ENCODE measurements at places on chromosomes 12 and 14.

- DNase-seq: no peak
Observed at GRCh38 chr12:45215419-45216229, at the start of gene ANO6. TSS of gene ANO6 (plus strand) at chr12:45216095. CDS start at chr12:45216322, 227 bp downstream.

DNA sequence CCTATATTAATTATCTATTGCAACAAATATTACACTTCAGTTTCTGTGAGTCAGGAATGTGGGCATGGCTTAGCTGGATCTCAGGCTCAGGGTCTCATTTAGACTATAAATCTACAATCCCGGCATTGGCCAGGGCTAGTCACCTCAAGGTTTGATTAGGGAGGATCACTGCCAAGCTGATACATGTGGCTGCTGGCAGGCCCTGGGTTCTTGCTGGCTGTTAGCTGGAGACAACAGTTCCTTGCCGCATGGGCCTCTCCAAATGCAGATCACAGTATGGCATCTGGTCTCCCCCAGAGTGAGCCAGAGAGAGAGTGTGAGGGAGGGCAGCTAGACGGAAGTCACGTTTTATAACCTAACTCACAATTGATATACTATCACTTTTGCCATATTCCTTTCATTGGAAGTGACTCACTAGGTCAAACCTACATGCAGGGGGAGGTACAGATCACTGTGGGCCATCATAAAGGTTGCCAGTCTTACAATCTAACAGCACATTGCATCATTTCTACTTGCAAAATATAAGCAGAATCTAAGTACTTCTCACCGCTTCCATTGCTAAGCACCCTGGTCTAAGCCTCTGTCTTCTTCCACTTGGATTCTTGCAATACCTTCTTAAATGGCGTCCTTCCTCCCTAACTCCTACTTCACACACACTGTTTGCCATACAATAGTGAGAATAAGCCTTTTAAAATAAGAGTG, 174.0 kb upstream of the ARHGAP5 start:
- no peak for DNase-seq

DNA sequence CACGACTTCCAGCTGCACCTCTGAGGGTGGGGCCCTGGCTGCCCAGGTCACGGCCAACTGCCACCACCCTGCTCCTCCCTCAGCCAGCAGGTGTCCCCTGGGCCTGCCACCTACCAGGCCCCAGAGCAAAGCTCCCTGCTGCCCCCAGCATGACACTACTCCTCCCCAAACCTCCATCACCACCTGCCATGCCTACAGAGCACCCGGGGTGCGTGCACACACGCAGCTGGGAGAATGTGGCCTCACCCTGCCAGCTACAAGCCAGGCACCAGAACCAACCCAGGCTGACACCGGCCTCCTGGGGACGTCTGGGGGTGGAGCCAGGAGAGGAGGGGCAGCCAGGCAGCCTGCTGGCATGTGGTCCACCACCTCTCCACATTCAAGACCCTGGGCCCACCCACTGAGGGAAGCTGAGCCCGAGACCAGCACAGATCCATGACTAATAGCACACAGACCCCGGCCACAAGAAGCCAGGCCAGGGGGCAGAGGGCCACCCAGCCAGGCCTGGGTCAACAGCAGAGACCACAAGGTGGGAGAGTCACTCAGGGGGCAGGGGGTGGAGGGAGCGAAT, 3.4 kb downstream of the JAG2 start:
- DNase-seq: no peak

DNA sequence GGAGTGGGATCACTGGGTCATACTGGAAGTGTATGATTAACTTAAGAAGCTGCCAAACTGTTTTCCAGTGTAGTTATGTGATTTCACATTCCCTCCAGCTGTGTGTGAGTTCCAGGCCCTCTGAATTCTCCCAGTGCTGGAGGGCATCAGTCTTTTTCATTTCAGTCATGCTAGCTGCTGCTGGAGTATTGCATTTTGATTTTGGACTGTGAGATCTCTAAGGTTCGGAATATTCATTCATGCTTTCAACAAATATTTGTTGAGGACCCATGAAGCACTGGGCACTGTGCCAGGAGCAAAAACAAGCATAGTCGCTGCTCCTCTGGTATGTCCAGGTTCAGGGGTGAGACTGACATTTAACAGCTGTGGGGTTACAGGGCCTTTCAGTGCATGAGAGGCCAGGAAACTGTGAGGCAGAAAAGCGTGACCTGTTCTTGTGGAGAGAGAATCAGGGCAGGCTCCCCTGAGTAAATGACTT, 133.2 kb downstream of the SCARB1 start:
- DNase-seq: no peak

GRCh38 chr12:120194226-120194533, 335 bp downstream of the GCN1 start:
- DNase-seq: no peak

DNA sequence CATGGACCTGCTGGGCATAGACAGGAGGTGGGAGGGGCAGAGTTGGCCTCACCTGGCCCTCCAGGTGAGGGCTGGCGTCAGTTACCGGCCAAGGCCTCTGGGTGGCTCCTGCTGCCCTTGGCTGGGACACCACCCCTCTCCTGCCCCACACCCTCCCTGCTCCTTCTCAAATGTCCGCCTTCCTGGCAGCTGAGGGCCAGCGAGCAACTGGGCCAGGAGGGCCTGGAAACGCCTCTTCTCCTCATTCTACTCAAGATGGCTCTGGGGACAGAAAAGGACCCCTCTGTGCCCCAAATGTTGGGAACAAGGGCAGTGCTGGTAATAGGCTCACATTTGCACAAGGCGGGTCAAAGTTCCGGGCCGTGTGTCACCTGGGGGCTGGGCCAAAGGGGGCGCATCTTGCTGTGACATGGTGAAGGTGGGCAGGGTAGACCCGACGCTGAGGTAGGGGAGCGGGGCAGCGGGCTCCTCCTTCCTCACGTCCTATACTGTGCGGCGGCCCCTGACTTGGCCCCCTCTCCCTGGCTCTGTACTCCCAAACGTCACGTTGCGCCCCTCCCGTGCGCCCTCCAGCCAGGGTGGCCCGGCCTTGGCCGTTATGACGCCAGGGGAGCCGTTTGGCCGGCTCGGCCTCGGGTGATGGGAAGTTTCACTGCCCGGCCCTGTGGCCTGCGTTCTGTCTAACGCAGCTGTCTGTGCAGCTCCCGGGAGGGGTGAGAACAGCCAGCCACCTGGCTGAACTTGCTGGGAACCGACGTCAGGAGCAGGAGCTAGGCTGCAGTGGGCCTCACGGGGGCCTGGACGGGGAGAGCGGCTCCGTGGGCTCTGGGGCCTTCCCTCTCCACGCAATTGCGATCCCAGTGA, 18.0 kb upstream of the DLK1 start:
- DNase-seq: peak; percentile 63

DNA sequence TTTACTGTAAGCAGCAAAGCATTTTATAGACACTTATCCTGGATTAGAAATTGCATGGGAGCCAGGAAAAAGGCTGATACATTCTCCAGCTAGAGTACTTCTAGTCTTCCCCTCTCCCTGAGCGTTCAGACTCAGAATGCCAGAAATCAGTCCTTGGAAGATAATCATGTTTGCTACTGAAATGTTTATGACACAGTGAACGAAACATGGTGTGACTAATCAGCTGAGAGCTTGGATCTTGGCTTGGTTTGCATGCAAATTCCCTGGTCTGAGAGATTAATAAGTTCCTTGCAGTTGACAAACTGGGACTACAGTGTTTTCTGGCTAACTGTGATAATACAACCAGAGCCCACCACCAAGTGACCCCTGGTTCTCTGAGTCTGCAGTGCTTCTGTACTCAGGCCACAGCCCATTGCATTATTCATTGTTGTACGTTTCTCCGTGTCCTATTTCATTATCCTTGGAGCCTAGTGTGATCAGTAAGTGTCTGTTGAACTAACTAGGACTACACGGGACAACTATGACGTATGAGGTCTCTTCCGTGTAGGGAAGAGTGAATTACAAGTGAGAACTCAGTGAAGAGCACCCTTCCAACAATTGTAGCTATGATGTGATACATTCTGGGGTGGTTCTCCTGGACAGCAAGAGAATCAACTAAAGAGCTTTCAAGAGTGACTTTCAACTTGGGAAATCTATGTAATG, 34.6 kb upstream of the EVL start:
- DNase-seq: no peak

Data from iPS DF 6.9 (cell line).